Effector memory CD4-positive, alpha-beta T cell (primary cell): ENCODE measurements at places on chromosomes 1 and 21.

- no peaks in the 10 kb centered on the region for H3K4me1 ChIP-seq
- no peak overlapping the region for H3K27ac ChIP-seq
- no peaks in the 10 kb centered on the region for H3K27me3 ChIP-seq
- no peak for DNase-seq
Observed at GRCh38 chr1:97461782-97462181, 459.1 kb downstream of the DPYD start.

- no peak for DNase-seq
- no peak overlapping the region for H3K4me3 ChIP-seq
- H3K4me1 ChIP-seq = no peaks in the 10 kb centered on the region
- H3K27ac ChIP-seq = no peak overlapping the region
- no peaks in the 10 kb centered on the region for H3K36me3 ChIP-seq
Observed at GRCh38 chr1:217315346-217315745, 315.5 kb downstream of the GPATCH2 start.

DNA sequence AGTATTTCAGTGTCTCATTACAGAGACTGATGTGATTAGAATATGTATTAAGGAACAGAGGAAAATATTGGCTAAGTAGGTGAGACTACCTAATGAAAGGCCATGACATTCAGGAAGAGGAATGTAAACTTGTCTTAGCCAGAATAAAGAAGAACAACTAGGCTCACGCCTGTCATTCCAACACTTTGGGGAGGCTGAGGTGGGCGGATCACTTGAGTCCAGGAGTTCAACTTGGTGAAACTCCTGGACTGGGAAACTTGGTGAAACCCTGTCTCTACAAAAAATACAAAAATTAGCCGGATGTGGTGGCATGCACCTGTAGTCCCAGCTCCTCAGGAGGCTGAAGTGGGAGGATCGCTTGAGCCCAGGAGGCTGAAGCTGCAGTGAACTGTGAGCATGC lies 14.8 kb upstream of the CACYBP start:
- H3K4me3 ChIP-seq = no peak overlapping the region
- H3K27me3 ChIP-seq = no peaks in the 10 kb centered on the region
- H3K27ac ChIP-seq = no peak overlapping the region
- H3K36me3 ChIP-seq = peaks cover 24% of the 10 kb centered on the region
- no peaks in the 10 kb centered on the region for H3K4me1 ChIP-seq
- DNase-seq = no peak

DNA sequence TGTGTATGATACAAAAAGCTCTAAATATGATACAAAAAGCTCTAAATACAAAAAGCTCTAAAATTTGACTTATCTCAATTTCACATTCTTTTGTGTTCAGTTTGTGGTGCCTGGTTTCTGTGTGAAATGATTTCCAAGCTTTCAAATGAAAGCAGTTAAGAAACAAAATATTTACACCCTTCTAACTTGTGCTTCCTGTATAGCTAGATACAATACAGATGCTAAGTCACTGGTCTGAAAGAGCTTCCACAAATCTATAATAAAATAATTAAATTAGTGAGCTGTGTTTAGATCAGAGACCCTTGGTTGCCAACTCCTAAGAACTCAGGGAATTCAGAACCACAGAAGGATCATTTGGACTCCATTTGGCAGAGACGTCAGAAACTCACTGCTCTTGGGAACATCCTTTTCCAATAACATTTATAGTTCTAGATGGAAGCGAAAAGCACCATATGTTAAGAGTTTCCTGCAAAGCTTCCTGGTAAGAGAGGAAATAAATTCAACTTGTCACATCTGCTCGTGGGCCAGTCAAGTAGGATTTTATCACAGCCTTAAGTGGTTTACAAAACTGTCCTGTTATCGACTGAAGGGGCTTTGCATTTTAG lies 1079.1 kb downstream of the ADGRL2 start:
- H3K36me3 ChIP-seq = no peaks in the 10 kb centered on the region
- no peaks in the 10 kb centered on the region for H3K4me1 ChIP-seq
- DNase-seq = no peak
- no peak overlapping the region for H3K4me3 ChIP-seq
- no peak overlapping the region for H3K27ac ChIP-seq

- no peak overlapping the region for H3K27ac ChIP-seq
- H3K27me3 ChIP-seq = peaks cover 5% of the 10 kb centered on the region
- H3K4me3 ChIP-seq = no peak overlapping the region
- H3K4me1 ChIP-seq = no peaks in the 10 kb centered on the region
- H3K36me3 ChIP-seq = no peaks in the 10 kb centered on the region
- no peak for DNase-seq
Observed at GRCh38 chr1:4759671-4760070, 105.3 kb downstream of the AJAP1 start.

GRCh38 chr1:53071167-53071865 lies 9.3 kb downstream of the PODN start:
- no peak for DNase-seq
- H3K27ac ChIP-seq = no peak overlapping the region
- H3K4me1 ChIP-seq = no peaks in the 10 kb centered on the region
- no peak overlapping the region for H3K4me3 ChIP-seq
- no peaks in the 10 kb centered on the region for H3K27me3 ChIP-seq
- H3K36me3 ChIP-seq = no peaks in the 10 kb centered on the region

DNA sequence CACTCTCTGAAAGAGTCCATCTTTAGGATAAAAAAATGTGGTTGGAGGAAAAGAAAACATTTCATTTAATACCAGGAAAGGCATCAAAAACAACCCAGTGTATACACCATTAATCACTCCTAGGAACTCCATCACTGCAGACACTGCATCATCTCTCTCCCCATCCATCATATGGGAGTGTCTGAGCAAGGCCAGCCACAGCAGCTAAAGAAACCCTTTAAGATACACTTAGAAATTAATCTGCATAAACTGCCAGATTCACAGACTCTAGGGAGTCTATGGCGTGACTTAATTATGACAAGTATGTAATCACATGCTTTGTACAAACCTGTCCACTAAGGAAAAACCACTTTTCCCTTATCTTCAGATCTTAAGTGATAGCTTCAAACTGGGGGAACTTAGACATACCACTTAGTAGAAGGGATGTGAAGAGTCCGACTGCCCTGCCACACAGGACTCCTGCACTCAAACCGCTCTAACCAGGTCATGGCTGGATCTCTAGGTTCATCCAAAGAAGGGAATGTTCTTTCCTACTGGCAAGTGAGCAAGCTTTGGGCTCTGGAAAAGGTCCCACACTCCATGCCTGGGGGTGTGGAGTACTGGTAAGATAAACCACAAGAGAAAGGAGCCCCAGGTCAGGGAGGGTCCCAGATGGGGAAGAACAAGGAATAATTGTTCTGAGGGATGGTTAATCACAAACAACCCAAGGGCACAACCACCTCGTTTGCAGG lies 61.0 kb upstream of the C8B start:
- H3K4me1 ChIP-seq = no peaks in the 10 kb centered on the region
- DNase-seq = no peak
- no peak overlapping the region for H3K27ac ChIP-seq
- no peaks in the 10 kb centered on the region for H3K27me3 ChIP-seq
- H3K4me3 ChIP-seq = no peak overlapping the region

DNA sequence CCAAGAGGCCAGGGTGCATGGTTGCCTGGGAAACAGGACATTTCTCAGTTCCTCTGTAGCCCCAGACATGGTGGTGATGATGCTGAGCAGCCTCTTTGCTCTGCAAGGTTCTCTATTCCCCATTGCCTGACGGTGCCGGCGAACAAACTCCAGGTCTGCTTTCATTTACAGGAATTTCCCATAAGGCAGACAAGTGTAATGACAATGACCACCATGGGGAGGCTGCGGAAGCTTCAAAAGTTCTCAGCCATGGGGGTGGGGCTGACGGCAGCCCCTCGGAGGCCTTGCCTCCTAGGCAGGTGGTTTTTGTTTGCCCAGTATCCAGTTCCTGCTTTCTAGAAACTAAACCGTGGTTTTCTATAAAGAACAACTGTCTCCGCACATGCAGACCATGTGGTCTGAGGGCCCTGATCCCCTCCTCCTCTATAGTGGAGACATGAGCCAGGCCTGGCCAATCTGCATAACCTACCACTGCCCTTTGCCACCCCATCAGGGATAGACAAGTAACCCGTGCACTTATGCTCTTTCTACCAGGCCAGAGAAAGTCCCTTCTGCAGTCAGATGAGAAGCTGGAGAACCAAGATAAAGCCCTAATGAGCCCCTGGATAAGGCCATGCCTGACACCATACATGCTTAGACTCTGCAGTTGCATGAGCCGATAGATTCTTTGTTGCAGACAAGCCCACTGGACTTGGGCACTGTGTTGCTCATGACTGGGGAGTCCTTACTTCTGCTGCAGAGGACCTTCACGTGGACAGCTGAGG lies 54.1 kb downstream of the LDLRAD2 start:
- H3K36me3 ChIP-seq = no peaks in the 10 kb centered on the region
- H3K4me3 ChIP-seq = no peak overlapping the region
- H3K27me3 ChIP-seq = no peaks in the 10 kb centered on the region
- no peak overlapping the region for H3K27ac ChIP-seq

GRCh38 chr1:36133484-36133883 lies 8.5 kb upstream of the COL8A2 start:
- no peaks in the 10 kb centered on the region for H3K27me3 ChIP-seq
- DNase-seq = no peak
- H3K4me3 ChIP-seq = no peak overlapping the region
- no peaks in the 10 kb centered on the region for H3K4me1 ChIP-seq
- H3K36me3 ChIP-seq = peaks cover 22% of the 10 kb centered on the region

DNA sequence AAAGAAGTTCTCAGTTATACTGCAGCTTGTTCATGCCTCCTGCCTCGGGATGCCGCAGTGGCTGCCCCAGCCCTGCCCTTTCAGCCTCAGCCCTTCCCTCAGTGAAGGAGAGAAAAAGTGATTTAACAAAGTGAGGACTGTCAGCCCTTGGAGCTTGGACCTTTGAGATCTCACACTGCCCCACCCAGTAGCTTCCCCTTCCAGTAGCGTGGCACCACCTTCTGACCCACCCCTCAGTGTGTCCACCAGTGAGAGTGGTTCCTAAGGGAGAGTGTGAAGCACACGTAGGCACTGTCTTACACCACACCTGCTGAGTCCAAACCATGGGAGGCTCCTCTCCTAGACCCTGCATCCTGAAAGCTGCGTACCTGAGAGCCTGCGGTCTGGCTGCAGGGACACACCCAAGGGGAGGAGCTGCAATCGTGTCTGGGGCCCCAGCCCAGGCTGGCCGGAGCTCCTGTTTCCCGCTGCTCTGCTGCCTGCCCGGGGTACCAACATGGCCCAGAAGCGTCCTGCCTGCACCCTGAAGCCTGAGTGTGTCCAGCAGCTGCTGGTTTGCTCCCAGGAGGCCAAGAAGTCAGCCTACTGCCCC lies at the start of gene CDA:
TSS of gene CDA (plus strand) at position 464 of the 592 bp plus-strand sequence. CDS start at position 497, 33 bp downstream.
- H3K27ac ChIP-seq = no peak within 1 kb of the TSS
- DNase-seq = no peak
- H3K4me3 ChIP-seq = no peak within 1 kb of the TSS
- peaks cover 8% of the 10 kb centered on the region for H3K27me3 ChIP-seq
- H3K4me1 ChIP-seq = no peaks in the 10 kb centered on the region
- H3K36me3 ChIP-seq = no peaks in the 10 kb centered on the region

DNA sequence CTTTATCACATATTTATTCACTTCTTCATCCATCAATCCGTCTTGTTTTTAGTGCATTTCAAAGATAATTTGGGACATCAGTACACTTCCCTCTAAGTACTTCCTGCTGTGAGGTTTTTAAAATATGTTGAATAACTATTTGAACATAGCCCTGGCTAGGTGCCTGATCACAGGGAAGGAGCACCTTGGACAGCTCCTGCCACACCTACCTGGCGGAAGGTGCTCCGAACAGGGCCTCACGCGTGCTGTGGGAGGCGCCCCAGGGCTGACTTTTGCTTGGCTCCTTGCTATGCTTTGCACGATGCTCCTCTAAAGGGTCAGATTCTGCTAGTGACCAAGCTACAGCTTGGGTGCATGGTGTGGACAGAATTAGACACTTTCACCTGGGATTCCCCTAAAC lies 4.9 kb upstream of the ATXN7L2 start:
- H3K27ac ChIP-seq = no peak overlapping the region
- H3K4me3 ChIP-seq = no peak overlapping the region
- H3K36me3 ChIP-seq = no peaks in the 10 kb centered on the region
- H3K4me1 ChIP-seq = peaks cover 8% of the 10 kb centered on the region
- peaks cover 7% of the 10 kb centered on the region for H3K27me3 ChIP-seq

DNA sequence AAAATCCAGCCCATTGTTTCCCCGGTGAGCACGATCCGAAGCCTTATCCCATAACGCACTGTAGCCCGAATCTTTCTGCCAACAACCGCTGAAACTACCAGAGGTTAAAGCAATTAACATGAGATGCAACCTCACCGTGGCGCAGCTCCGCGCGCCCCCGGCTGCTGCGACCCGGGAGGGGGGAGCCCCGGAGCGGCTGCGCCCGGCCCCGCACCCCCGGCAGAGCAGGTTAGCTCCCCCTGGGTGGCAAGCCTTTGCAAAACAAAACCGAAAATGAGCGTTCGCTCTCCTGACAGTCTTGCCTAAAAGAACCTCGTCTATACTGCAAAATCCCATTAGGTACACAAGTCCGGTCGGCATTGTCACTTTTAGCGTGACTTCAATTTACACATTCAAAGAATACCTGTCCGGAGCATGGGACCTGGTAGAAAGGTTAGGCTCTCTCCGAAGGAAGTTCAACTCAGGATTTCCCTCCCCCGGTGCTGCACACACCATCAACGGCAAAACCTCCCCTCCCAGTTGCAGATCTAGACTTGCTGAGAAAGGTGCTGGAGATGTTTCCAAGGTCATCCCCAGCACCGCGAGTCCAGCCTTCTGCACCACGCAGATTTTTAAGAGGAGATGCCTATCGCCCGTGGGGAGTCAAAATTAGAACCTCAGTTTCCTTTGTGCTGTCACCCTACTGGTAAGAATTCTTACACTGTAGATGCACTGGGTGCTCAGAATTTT lies 107.5 kb downstream of the ZNF281 start:
- H3K27ac ChIP-seq = peak overlapping the region; percentile 53
- H3K27me3 ChIP-seq = no peaks in the 10 kb centered on the region
- DNase-seq = peak; percentile 33
- peaks cover 5% of the 10 kb centered on the region for H3K4me1 ChIP-seq
- peak overlapping the region; percentile 87 for H3K4me3 ChIP-seq
- H3K36me3 ChIP-seq = no peaks in the 10 kb centered on the region

DNA sequence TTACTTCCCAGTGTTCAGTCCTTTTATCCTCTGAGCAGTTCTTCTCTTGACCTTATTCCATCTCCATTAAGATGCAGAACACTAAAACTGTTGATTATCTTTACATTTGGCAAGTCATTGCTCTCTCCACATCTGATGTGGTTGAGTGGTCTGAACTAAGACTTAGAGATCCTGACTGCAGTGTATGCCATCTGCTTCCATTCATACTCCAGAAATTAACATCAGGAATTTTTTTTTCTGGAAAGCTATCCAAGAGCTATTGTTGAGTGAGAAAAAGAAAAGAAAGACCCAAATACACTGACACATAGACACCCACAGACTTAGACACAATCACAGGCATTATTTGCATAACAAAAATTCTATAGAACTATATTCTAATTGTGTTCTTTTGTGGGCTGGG lies 3.7 kb upstream of the TRIM62 start:
- DNase-seq = no peak
- H3K27me3 ChIP-seq = no peaks in the 10 kb centered on the region
- H3K4me1 ChIP-seq = peaks cover 6% of the 10 kb centered on the region
- no peaks in the 10 kb centered on the region for H3K36me3 ChIP-seq
